Stomach (tissue), 19 donors: ENCODE measurements at places on chromosomes 3 and 15. TPM values are rescaled to one million over a fixed set of nuclear protein-coding genes. Genes with fewer than 3 reads are reported as not detected.

DNA sequence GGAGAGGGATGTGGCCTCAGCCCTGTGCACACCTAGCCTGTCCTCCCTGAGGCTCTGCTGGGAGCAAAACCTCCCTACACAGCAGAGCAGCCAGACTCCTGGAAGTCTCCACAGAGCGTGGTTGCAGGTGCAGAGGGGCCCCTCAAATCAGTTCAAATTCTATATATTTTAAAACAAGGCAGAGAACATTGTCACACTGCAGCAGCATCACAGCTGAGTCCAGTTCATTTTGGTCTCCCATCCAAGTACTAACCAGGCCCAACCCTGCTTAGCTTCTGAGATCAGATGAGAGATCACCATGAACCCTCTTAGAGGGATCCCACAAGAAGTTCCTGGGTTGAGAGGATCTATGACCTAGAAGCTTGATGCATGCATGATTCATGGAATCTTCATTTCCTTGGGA, 331.0 kb upstream of the RGMA start:
- no peaks in the 10 kb centered on the region for H3K36me3 ChIP-seq
- no peak overlapping the region for H3K27ac ChIP-seq
- no peaks in the 10 kb centered on the region for H3K27me3 ChIP-seq
- H3K4me3 ChIP-seq, result no peak overlapping the region

- H3K4me3 ChIP-seq, result peak overlapping the region; percentile 47
- peaks cover 31% of the 10 kb centered on the region for H3K4me1 ChIP-seq
- peak overlapping the region; percentile 45 for H3K27ac ChIP-seq
- no peaks in the 10 kb centered on the region for H3K36me3 ChIP-seq
These were observed 154.1 kb upstream of the GOLIM4 start for GRCh38 chr3:168249550-168250414.

- H3K4me1 ChIP-seq, result peaks cover 18% of the 10 kb centered on the region
- H3K27ac ChIP-seq, result no peak overlapping the region
- DNase-seq, result no peak
- no peaks in the 10 kb centered on the region for H3K36me3 ChIP-seq
- no peaks in the 10 kb centered on the region for H3K27me3 ChIP-seq
These were observed 310.3 kb downstream of the CHST2 start for GRCh38 chr3:143429628-143430514.

GRCh38 chr3:150141790-150142326, 171.2 kb upstream of the PFN2 start:
- no peak for DNase-seq
- H3K4me3 ChIP-seq, result no peak overlapping the region
- no peaks in the 10 kb centered on the region for H3K4me1 ChIP-seq
- H3K27me3 ChIP-seq, result no peaks in the 10 kb centered on the region

DNA sequence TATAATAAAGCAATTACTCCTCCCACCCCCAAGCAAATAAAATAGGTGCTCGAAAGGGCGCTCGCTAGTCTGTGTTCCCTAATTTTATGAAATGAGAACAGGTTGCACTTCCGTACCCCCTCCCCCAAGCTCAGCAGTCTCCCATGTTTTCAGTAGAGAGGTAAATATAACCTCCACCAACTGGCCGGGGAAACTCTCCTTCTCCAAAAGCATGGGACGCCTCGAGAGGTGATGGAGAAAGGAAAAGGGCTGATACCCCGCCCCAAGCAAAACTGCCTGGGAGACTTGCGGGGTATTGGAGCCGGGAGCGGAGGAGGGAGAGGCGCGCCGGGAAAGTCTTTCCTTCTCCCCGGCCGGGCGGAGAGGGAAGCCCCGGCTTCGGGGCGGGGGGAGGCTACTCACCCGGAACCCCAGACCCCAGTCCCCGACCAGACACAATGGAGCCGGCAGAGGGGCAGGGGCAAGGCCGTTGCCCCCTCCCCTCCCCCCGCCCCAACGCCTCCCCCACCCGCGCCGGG, 605 bp downstream of the DCUN1D1 start:
- H3K4me1 ChIP-seq, result peaks cover 14% of the 10 kb centered on the region
- peak; percentile 59 for DNase-seq
- H3K27me3 ChIP-seq, result no peaks in the 10 kb centered on the region

DNA sequence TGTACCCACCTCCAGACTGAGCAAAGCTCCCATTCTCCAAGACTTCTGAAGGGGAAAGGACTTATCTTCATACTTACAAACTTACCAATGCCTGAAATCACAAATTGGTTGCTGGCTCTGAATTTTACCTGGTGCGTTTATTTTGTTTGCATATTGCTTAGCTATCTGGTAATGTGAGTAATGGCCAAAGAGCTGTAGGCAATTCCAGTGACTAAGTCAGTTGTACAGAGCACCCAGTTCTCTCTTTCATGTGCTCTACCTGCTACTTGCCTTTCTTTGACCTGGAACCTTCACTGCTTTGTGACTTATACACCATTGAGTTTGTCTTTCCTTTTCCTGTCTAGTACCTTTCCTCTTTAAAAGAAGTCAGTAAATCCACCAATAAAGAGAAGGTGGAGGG, 755.9 kb upstream of the LMCD1 start:
- H3K4me1 ChIP-seq, result no peaks in the 10 kb centered on the region
- no peaks in the 10 kb centered on the region for H3K36me3 ChIP-seq
- H3K27ac ChIP-seq, result no peak overlapping the region
- H3K4me3 ChIP-seq, result no peak overlapping the region
- no peak for DNase-seq

DNA sequence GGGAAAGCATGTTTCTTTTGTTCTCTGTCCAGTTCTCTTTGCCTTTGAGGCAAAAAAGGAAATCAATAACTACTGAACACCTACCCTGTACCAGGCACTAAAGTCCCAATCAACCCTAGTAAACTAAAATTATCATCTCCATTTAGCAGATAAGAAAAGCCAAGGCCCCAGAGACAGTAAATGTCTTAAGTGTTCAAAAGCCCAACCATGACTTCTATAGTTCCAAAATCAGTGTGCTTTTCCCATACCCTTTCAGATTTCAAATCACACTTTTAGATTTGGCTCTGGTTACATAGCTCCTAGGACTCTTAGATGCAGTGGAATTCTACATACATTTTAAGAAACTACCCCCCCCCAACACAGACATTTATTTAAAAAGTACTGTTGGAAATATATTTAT, 63.5 kb downstream of the UACA start:
- H3K27ac ChIP-seq, result no peak overlapping the region
- peaks cover 36% of the 10 kb centered on the region for H3K4me1 ChIP-seq
- H3K36me3 ChIP-seq, result no peaks in the 10 kb centered on the region
- H3K27me3 ChIP-seq, result no peaks in the 10 kb centered on the region

DNA sequence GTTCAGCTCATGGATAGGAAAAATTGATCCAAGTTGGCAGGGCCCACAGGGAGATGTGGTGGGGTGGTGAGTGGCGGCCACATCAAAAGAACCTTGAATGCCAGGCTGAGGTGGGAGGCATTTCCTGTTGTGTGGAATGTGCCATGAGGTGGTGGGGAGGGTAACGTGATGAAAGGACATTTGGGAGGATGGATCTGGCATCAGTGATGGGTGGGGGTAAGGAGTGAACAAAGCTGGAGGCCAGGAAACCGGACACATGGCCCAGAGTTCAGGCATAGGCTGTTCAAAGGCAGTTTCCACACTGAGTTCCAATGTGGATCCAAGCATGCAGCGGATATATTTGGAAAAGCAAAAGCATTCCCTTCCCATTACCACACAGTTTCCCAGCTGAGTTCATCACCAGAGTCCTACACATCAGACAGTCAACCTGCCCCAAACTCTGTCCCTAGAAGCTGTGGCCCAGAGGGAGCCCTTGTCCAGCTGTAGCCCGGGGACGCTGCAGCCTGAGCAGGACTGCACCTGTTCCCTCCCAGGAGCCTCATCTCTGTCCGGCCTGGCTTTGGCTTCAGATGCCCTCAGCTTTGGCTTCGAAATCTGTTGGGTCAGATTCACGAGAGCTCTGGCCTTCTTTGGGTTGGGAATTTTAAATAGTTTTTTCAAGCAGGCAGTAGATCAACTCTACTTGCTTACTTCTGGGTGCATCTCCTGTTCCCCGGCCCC, 37.8 kb upstream of the GOLGA6B start:
- no peak overlapping the region for H3K27ac ChIP-seq
- no peaks in the 10 kb centered on the region for H3K4me1 ChIP-seq
- H3K36me3 ChIP-seq, result no peaks in the 10 kb centered on the region
- no peaks in the 10 kb centered on the region for H3K27me3 ChIP-seq
- DNase-seq, result no peak

GRCh38 chr3:15007681-15008141, 57.4 kb downstream of the MRPS25 start:
- H3K36me3 ChIP-seq, result peaks cover 81% of the 10 kb centered on the region
- H3K27ac ChIP-seq, result no peak overlapping the region
- no peak overlapping the region for H3K4me3 ChIP-seq
- no peaks in the 10 kb centered on the region for H3K27me3 ChIP-seq
- no peaks in the 10 kb centered on the region for H3K4me1 ChIP-seq

GRCh38 chr15:98937413-98938104, 70.0 kb downstream of the PGPEP1L start:
- H3K4me1 ChIP-seq, result peaks cover 16% of the 10 kb centered on the region
- H3K27me3 ChIP-seq, result no peaks in the 10 kb centered on the region
- DNase-seq, result no peak

- DNase-seq, result no peak
- no peaks in the 10 kb centered on the region for H3K4me1 ChIP-seq
- H3K27ac ChIP-seq, result no peak overlapping the region
- no peaks in the 10 kb centered on the region for H3K27me3 ChIP-seq
These were observed 1237.3 kb downstream of the ROBO2 start for GRCh38 chr3:78277220-78277619.

DNA sequence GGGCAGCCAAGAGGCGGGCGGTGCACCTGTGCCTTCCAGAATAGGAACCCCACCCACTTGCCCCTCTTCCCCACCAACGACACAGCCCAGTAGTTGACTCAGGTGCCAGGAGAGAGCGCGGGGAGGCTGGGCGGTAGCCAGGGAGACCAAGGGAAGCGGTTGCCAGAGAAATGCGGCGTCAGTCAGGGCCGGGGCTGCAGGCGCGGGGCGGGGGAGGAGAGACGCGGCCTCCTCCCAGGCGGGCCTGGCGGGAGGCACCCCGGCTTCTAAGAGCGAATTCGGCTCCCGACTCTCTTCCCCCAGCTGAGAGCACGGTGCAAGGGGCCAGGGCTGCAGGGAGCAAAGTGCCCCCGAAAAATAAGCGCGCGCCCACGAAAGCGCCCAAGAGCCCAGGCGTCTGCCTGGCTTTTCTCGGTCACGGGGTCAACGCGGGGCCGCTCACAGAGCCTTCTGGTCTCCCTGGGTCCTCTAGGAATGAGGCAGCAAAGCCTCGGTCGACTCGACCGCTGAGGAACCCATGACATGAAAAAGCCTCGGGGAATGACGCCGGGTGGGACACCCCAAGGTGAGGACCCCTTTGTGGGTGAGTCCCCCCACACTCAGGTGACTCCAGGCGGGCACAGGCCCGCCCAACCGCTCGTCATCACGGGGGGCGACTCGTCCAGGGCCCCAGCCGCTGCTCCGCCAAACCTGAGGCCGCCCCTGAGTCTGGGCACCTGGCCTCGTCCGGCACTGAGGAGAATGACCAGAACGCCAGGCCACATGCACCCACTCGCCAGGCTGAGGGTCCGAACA, 716 bp downstream of the CPEB1 start:
- H3K4me1 ChIP-seq, result peaks cover 24% of the 10 kb centered on the region
- H3K27me3 ChIP-seq, result peaks cover 61% of the 10 kb centered on the region
- peak overlapping the region; percentile 50 for H3K4me3 ChIP-seq
- no peak for DNase-seq

GRCh38 chr15:26222781-26223180, 359.7 kb upstream of the ATP10A start:
- no peaks in the 10 kb centered on the region for H3K36me3 ChIP-seq
- H3K27me3 ChIP-seq, result no peaks in the 10 kb centered on the region
- DNase-seq, result no peak
- H3K27ac ChIP-seq, result no peak overlapping the region
- no peak overlapping the region for H3K4me3 ChIP-seq

DNA sequence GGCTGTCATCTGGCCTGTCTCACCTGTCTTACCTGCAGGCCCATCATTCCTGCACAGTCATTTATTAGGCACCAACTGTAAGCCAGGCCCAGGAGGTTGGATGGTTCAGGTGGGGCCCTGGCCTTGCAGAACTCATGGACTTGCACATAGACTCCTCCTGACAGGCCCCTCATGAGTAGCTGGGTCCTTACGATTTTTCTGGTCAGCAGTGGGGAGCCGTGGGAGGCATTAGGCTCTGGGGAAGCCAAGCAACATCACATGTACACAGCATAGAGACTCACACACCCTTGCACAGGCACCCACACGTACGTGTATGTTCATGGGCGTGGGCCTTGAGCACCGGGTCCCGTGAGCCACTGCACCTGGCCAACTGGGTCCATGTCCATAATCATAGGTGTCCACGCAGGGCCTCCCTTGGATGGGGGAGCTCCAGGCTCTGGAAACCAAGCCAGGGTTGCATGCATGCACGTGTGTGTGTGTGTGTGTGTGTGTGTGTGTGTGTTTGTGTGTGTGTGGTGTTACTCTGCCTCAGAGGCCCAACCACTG, 20.3 kb downstream of the CISH start:
- no peak for DNase-seq
- no peak overlapping the region for H3K27ac ChIP-seq
- H3K27me3 ChIP-seq, result no peaks in the 10 kb centered on the region
- H3K4me3 ChIP-seq, result no peak overlapping the region
- H3K36me3 ChIP-seq, result no peaks in the 10 kb centered on the region
- peaks cover 27% of the 10 kb centered on the region for H3K4me1 ChIP-seq

- H3K4me3 ChIP-seq, result no peak overlapping the region
- DNase-seq, result no peak
- no peaks in the 10 kb centered on the region for H3K4me1 ChIP-seq
- no peak overlapping the region for H3K27ac ChIP-seq
- no peaks in the 10 kb centered on the region for H3K36me3 ChIP-seq
- no peaks in the 10 kb centered on the region for H3K27me3 ChIP-seq
These were observed 300.5 kb downstream of the RAP2B start for GRCh38 chr3:153462545-153462944.

CLASP2 gene
- total RNA-seq, result 102 TPM

SECISBP2L gene
- 51.8 TPM for total RNA-seq

PLA2G4E gene
- total RNA-seq, result not detected

PROS1 gene
- 4.1 TPM for total RNA-seq

GPR15 gene
- total RNA-seq, result not detected

BTLA gene
- total RNA-seq, result not detected

LINGO1 gene
- 0.55 TPM for total RNA-seq

ERC2 gene
- total RNA-seq, result 1.8 TPM
